Activated naive CD8-positive, alpha-beta T cell treated with anti-CD3 and anti-CD28 coated beads, Interleukin-2, amount 50 U/mL, for 24 hours (primary cell): ENCODE measurements at places on chromosomes 6 and 20.

DNA sequence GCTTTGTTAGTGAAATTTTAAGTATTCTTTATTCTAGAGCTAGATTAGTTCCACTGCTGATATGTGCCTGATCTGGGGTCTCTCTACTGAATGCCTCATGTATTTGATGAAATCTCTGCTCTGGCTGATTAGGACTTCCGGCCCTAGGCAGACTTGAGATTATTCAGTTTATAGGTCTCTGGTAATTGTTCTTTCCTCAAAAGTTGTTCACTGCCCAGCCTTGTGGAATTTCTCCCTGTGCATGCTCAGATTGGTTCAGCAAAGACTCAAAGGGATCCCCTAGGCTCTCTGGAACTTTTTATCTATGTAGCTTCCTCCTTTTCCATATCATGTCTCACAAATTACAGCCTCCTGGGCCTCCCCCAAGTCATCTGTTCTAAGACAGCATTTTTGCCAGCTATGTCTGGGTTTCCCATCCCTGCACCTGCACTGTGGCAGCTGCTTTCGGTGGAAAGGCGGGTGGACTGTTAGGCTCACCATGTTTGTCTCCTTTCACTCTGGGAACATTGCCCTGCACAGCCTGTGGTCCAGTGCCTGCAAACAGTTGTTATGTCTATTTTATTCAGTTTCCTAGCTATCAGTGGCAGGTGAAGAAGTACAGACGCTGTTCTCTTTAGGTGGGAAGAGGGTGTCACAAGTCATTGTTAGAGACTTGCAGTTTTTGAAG lies 73.7 kb downstream of the RPP40 start:
- no peak for DNase-seq

DNA sequence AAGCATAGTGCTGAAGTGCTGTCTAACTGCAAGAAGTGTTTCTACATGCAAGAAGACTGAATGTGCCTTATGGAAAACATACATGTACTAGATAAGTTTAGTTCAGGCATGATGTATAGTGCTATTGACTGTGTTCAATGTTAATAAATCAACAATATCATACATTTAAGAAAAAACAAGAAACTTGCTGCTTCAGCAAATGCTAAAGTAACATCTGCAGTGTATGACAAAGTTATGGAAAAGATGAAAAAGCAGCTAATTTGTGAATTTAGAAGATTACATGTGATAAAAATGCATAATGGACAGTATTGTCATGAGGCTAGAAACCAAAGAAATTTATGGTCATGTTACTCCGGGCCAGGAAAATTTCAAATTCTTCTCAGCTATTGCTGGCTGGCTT lies 174.9 kb upstream of the SPTLC3 start:
- DNase-seq = no peak

- DNase-seq = peak; percentile 64
Observed at GRCh38 chr20:56400001-56400640, 7.7 kb downstream of the CSTF1 start.

DNA sequence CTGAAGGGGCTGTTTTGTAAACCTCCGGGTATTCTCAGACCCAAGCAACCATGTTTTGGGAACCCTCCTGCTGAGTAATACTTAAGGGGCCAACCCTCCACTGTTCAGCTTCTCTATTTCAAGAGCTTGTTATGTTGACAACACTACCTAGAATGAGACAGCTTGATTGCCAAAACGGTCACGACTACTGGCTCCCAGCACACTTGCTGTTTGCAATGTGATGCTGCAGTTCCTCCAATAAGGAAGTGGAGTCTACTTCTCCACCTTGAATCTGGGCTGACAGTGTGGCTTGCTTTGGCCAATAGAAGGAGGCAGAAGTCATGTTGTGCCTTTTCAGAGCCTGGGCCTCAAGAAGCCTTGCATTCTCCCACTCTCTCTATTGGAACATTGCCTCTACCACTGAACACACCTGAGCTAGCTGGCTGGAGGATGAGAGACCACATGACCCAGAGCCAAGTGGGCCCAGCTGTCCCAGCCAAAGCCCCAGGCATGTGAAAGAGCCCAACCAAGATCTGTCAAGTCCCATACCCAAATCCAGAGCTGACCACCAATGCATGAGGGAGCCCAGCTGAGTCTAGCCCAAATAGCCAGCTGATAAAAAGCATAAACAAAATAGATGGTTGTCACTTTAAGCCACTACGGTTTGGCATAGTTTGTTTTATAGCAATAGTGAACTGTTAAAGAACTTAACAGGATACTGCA lies 108.0 kb downstream of the PRND start:
- no peak for DNase-seq

DNA sequence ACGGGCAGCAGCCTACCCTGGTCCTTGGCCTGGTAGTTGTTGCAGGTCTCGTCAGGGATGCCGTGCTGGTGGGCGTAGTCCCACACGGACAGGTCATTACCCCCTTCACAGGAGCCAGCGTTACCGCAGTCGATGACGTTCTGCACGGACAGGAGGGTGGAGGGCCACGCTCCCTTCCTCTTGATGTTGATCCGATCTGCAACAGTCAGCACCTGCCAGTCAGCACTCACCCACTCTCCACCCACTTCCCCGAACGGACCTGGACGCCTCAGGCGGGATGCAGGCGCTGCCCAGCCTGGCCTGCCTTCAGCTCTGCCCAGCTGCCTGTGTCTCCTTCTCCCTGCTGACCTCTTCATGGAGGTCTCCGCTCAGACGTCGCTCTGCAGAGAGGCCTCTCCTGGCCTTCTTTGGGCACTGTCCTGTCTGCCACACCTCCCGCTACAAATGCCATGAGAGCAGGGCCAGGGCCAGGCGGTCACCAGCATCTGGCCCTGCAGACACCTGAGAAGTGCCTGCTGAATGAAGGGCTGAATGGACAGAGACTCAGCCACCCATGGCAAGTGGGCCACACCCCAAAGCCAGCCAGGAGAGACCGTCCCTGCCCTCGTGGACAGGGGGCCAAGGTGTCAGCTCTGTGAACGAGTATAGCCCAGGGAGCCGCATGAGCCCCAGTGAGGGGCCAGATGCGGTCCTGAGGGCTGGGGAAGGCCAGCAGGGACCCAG lies 5.4 kb downstream of the CTSZ start:
- DNase-seq = no peak

DNA sequence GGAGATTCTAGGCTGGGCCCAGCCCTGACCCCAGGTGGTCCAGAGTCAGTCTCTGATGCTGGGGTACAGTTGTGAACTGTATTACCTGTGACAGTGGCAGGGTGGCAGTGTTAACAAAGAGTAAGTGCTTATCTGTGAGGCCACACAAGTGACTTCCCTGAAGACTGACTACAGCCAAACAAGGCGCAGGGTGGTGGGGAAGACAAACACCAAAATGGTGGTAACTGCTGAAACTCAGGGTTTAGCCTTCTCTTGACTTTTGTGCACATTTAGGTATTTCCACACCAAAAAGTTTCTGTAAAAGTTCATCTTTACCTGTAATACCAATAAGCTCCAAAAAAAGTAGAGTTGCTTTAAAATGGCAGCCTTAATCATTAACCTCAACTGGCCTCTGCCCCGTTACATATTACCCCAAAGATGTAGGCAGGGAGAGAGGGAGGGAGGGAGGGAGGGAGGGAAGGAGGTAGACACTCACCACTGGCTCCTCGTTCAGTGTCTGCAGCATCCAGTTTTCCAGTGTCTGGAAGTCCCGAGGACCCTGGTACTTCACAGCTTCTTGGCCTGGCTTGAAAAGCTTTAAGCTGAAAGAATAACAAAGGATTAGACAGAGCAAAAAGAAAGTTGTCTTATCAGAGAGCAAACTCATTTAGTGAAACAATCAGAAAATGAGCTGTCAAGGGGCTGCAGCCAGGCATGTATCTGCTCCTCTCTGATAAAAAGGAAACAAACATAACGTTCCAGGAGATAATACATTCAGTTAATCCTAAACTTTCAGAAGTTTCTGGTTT lies 11.3 kb downstream of the TXNDC5 start:
- DNase-seq = no peak

DNA sequence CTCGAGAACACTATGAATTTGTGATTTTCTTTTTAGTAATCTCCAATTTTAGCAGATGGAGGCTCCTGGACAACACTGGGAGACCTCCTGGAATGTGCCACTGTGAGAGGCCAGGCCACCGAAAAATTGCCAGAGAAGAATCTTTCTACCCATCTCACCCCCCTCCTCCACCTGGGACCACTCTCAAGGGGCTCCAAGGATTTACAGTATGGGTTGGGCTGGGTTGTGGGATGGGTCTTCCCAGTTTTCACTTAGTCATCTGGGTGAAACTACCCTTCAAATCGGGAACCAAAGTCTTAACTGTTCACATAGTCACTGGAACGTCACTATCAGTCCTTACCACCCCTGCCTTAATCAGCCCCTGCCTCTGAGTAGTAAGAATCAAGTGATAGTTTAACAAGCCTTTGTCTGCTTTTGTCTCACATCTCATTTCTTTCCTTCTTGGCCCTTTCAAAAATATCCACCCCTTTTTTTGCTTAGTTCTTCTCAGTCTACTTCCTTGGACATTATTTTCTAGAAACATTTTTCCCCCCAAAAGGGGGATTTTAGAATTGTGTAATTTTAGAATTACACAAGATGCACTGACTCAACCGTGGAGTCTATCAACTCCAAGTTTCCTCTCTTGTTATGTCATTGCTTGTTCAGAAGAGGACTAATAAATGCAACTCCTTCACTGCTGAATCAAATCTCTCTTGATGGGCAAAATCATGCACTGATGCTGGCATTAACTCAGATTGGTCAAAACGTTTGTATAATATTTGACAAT lies 148.2 kb upstream of the MOCS1 start:
- DNase-seq = no peak
